ENCODE measurements at places on chromosomes 5 and 9.
A peak's percentile ranks its signal among the peaks of the same experiment; 100 is the strongest.

- DNase-seq, result no peak
These were observed 34.2 kb downstream of the RAI14 start for GRCh38 chr5:34690301-34690700.

GRCh38 chr9:22049411-22049810 is 40.3 kb upstream of the CDKN2B start:
- DNase-seq, result no peak

GRCh38 chr9:137619240-137620047 is 639 bp downstream of the EHMT1 start:
- no peak for DNase-seq

- DNase-seq, result no peak
These were observed 513.9 kb downstream of the CTNND2 start for GRCh38 chr5:11390291-11390767.

DNA sequence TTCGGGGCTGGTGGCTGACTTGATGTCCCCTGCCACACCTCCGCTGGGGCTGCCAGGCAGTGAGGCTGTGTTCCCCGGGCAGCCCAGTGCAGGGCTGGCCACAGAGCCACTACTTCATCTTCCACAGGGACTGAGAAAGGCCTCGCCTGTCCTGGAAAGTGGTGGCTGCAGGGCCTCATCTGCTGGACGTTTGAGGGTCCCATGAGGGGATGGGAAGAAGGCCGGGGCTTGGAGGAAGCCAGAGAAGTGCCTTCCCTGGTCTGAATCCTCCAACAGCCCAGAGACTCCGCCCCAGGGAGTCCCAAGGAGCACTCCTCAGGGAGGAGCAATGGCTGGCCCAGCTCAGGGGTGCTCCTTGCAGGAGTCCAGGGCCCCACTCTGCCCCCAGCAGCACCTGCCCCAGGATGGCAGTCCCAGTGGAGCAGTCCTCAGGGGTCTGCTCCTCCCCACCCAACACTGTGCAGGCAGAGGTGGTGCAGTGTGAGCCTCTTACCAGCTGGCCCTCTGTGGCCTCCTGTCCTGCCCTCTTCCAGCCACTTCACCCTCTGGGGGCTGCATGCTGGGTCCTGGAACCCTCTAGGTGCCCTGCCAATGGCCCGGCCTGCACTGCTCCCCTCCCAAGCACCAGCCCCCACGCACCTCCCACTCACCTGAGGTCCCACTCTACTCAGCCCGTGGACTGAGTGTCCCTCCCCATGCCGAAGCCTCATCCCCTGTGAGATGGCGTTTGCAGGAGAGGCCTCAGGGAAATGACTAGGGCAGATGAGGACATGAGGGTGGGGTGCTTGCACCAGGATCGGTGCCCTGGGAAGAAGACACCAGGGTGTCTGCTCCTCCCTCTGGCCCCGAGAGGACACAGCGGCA is 47.3 kb upstream of the COL5A1 start:
- DNase-seq, result no peak

DNA sequence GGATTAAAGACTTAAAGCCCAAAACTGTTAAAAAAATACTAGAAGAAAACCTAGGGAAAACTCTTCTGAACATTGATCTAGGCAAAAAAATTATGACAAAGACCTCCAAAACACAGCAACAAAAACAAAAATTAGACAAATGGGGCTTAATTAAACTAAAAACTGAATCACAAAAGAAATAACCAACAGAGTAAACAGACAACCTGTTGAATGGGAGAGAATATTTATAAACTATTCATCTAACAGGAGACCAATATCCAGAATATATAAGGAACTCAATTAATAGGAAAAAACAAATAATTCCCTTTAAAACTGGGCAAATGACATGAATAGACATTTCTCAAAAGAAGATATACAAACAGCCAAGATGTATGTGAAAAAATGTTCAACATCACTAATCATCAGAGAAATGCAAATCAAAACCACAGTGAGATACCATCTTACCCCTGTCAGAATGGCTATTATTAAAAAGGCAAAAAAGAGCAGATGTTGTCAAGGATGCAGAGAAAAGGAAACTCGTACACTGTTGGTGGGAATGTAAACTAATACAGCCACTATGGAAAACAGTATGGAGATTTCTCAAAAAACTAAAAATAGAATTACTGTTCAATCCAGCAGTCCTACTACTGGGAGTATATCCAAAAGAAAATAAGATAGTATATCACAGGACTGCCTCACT is 50.2 kb upstream of the TLX3 start:
- no peak for DNase-seq

DNA sequence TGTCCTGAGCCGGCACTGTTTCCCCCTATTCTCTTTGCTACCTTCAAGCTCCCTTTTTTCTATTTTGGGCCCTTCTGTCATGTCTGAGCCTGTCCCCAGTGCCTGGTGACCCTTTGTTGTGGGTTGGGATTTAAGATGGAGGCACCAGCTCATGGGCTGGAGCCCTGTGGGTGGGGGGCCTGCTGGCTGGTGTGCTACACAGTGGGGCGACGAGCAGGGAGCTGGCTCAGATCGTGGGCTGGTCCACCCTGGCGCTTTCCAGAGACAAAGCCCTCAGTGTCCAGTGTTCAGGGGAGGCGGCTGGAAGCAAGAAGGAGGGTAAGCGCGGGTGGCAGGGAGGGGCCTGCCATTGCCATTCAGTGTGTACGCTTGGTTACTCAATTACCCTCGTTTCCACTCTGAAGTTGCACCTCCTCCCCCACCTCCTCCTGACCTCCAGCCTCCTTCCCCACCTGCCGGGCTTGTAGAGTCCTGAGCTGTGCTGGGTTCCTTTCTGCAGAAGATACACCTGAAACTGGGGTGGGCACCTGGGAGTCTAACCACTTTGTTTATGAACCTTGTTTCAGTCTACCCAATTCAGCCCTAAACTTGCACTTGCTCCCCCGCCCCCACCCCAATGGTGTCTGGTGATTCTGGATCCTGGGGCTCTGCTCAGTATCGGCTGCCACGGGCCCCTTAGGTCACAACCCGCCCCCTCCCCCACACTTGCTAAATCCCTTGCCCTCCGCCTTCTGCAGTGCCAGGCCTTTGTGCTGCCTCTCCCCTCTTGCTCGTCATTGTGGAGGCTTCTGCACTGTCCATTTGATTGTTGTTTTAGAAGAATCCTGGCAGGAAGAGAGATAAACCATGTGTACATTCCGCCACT is 49.9 kb downstream of the MVB12B start:
- no peak for DNase-seq

GRCh38 chr9:12908895-12909294 is 134.1 kb downstream of the LURAP1L start:
- no peak for DNase-seq

GRCh38 chr5:122352331-122352730 is 40.3 kb downstream of the SNCAIP start:
- DNase-seq, result no peak

DNA sequence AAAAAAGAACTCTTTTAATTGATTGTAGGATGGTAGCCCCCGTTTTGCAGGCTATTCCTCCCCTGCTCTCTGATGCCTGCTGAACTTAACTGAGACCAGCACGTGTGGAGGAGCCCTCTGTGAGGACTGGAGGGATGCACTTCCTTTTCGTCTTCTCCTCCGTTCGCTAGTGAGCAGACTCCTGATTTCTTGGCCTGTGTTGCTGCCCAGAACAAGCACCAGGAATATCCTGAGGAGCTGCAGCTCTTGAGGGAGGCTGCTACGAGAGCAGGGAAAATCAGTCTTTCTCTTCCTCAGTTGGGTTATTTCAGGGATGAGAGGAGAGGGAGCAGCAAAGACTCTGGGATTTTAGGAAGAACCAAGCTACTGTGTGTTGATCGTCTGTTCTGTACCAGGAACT is 74.7 kb downstream of the ARHGAP26 start:
- DNase-seq, result no peak

DNA sequence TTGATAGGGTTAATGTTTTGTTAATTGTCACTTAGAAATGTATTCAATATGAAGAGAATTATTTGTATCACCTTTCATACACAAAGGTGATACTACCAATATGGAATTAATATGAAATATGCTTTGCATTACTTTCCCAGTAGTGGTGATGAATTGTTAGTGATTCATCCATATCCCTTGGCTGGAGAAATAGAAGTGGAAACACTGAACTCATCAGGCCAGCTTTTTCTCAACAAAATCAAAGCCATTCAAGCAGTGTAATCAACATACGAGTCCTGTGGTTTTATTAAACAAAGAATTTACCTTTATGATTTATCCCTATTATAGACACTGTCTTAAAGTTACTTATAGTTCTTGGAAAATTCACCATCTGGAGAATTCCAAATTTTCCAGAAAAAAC is 264.0 kb upstream of the MEF2C start:
- DNase-seq, result no peak

DNA sequence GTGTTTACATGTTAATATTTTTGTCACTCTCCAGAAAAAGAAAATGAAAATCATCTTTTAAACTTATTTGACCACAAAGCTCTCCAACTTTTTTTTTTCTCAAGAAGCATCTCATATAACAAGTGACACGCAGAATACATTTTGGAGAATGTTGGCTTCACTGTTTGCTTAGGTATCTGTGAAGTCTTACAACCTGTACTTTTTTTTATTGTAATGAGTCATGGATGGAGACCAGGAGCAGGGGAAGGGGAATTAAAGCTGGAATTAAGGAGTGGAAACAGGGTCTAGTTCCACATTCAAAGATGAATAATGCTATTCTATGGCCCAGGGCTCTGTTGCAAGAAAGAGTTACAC is 211.9 kb downstream of the MAN2A1 start:
- no peak for DNase-seq

DNA sequence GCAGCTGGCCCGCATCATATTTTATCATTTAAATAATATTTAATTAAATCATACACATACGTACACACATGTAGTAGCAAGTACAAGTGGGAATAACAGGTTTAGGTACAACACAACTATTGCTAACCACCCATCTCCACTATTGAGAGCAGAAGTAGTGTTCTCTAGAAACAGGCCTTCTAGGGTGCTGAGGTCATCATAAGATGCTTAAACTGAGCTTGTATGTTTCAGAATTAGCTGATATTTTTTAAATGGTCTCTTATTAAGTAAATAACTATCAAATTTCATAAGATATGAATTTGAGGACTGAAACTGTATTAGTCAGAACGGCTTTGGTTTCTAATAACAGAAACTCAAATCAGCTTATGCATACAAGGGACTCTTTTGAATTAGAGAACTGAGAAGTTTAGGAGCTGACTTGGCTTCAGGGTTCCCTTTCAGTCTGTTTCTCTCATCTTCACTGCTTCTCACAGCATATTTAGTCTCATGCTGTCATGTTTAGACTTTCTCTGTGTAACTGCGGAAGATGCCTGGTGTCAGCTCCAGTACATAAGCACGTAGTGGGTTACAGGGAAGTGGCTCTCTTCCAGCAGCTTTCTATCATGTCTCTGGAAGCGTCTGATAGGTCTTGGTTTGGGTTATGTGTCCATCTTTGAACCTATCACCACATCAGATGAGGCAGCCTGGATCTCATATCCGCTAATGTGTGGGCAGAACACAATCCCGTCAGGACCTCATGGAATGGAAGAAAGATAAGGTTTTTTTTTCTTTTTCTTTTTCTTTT is 25.0 kb upstream of the OCLN start:
- DNase-seq, result peak; percentile 46

DNA sequence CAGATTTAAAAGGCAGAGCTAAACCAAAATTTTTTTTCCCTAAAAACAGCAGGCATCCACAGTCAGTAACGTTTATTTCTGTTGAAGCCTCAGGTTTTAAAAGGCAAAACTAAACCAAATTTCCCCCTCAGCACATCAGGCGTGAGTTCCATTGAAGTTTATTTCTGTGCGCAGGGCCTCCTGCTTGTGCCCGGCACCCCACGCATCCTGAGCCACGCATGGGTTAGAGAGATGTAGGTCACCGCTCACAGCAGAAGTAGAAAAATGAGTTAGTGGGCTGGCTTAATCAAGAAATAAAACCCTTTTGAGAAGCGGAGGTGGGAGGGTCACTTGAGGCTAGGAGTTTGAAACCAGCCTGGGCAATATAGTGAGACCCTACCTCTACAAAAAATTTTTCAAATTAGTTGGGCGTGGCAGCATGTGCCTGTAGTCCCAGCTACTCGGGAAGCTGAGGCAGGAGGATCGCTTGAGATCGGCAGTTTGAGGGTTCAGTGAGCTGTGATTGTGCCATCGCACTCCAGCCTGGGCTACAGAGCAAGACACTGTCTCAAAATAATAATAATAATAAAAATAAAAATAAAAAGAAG is 75.6 kb upstream of the SPIN1 start:
- no peak for DNase-seq

DNA sequence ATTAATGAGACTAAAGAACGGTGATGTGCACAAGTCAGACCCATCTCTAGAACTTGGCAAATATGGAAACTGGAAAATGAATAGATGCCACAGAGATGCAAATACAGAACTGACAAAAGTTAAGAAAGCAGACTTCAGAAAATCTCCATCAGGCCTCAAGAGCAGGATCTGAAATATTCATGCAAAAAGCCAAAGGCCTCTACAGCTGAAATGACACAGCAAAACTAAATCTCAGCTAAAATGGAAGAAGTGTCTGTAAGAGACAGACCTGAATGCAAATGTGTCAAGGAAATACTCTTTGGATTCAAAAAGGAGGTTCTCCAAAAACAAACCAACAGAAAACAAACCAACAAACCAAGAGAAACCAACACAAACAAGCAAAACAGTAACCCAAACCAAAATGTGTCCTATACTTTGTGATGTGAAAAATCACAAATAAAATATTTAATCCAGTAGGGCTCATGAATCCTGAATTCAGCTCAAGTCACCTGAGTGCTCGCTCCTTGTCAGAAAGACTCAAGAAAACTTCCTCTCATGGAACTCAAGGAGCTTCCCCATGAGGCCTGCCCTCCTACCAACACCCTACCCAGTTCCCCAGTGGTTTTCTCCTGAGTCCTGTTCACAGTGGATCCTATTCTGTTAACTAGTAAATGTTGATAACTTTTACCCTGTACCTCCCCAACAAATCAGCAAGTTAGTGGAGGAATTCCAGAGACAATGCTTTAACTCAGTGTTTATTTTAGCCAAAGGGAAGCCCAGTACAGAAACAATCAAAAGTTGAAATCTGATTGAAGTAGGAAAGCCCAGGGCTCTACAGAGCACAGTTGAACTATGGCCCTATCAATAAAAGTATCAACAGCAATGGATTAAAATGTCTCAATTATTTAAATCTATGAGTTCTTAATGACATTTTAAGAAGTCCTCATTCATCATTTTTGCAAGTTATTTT is 14.6 kb downstream of the MRPS27 start:
- DNase-seq, result no peak

- no peak for DNase-seq
These were observed 43.7 kb upstream of the ERCC6L2 start for GRCh38 chr9:95831810-95832209.

GRCh38 chr5:14373685-14374084 is 207.9 kb upstream of the OTULINL start:
- no peak for DNase-seq

DNA sequence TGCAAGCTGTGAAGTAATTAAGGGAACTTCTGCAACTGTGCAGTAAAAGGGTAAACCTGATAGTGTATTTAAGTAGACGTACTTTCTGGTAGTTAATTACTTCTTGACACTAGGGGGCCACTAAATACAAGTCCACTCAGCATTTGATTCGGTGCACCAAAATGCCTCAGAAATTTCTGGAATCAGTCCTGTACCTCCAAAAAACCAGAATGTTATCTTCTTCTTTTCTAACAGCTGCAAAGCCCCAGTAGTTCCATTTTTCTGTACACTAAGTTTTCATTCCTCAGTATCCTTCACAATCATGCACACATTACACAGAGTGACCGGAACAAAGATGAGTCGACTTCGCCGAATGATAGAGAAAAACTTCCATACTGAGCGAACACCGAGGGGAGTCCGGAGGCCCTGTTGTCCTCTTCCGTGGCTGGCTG is 484 bp downstream of the GFM2 start:
- DNase-seq, result peak; percentile 39

GRCh38 chr9:109972026-109972882 is 192.3 kb downstream of the PALM2AKAP2 start:
- DNase-seq, result no peak

Measured in GM12891 (cell line).